HuH-7.5 (cell line): ENCODE measurements at places on chromosomes 11 and 22.

- no peak for DNase-seq
Measured at GRCh38 chr11:12131943-12132789, 21.8 kb downstream of the MICAL2 start.

- DNase-seq: no peak
Measured at GRCh38 chr11:100682247-100682969, 4.7 kb upstream of the ARHGAP42 start.

DNA sequence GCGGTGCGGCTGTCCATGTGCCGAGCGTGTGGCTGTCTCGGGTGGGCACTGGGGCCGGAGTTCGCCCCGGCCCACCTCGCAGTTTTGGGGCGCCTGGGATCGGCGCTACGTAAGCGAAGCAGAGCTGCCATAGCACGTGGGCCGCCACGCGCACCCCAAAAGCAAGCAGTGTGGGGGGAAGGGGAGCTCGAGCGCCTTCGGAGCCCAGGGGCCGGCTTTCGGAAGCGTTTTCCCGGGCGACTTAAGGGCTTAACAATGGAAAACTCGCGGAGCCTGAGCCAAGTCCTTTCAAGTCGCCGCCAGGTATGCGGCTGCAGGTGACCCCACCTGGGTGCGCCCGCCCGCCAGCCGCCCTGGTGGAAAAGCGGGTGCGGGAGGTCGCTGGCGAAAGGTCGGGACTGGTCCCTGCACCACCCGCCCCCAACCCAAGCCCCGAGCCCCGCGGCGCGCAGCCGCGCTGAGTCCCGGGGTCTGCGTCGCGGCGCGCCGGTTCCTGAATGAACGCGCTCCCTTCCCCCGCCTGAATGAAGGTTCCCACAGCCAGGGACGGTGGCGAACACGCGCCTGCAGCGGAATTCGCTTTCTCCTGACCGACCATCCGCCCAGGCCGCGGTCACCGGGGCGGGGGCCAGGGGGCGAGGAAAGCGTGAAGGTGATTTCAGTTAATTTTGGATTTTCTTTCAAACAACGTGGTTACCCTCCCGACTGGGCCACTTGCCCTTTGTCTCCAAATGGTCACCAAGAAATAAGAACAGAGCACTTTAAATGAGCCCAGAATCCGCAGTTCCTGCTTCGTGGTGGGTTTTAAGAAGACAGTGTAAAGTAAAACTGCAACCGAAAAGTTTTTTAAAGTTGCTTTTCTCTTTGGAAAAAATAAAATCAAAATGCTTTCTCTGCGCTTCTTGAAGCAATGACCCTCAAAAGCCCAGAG is 2.8 kb upstream of the CCND1 start:
- peak; percentile 91 for DNase-seq

- no peak for DNase-seq
Measured at GRCh38 chr22:44664149-44664548, 37.9 kb upstream of the PRR5 start.
